ENCODE measurements at places on chromosomes 13 and 19.

DNA sequence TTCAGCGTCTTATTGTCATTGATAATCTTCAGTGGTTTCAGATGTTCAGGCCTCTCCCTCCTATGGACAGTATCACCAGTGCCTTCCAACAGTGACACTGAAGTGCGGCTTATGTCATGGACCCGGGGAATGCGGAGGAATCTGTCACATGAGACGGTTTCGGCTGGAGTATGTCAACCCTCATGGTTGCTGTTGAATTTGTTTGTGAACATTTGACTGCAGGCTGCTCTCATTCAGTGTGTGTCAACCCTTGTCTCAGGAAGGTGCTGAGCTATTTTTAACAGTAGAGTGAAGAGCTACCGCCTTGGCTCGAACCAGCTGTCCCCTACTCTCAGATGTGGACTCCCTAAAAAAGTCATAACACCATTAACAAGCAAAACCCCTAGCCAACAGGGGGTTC, 138.8 kb upstream of the RNF113B start:
- H3K36me3 ChIP-seq = no peaks in the 10 kb centered on the region
- no peak overlapping the region for H3K4me3 ChIP-seq
- H3K27me3 ChIP-seq = no peaks in the 10 kb centered on the region
- H3K4me1 ChIP-seq = peaks cover 26% of the 10 kb centered on the region
- no peak overlapping the region for H3K27ac ChIP-seq

- peaks cover 9% of the 10 kb centered on the region for H3K4me1 ChIP-seq
- no peak for DNase-seq
- no peaks in the 10 kb centered on the region for H3K27me3 ChIP-seq
- peak overlapping the region; percentile 41 for H3K27ac ChIP-seq
Observed at GRCh38 chr19:41327576-41328156, 17.7 kb downstream of the CCDC97 start.

- H3K36me3 ChIP-seq = no peaks in the 10 kb centered on the region
- no peak overlapping the region for H3K27ac ChIP-seq
- H3K27me3 ChIP-seq = no peaks in the 10 kb centered on the region
- H3K4me3 ChIP-seq = no peak overlapping the region
- peaks cover 4% of the 10 kb centered on the region for H3K4me1 ChIP-seq
Observed at GRCh38 chr13:20544201-20544923, 18.7 kb upstream of the CRYL1 start.

DNA sequence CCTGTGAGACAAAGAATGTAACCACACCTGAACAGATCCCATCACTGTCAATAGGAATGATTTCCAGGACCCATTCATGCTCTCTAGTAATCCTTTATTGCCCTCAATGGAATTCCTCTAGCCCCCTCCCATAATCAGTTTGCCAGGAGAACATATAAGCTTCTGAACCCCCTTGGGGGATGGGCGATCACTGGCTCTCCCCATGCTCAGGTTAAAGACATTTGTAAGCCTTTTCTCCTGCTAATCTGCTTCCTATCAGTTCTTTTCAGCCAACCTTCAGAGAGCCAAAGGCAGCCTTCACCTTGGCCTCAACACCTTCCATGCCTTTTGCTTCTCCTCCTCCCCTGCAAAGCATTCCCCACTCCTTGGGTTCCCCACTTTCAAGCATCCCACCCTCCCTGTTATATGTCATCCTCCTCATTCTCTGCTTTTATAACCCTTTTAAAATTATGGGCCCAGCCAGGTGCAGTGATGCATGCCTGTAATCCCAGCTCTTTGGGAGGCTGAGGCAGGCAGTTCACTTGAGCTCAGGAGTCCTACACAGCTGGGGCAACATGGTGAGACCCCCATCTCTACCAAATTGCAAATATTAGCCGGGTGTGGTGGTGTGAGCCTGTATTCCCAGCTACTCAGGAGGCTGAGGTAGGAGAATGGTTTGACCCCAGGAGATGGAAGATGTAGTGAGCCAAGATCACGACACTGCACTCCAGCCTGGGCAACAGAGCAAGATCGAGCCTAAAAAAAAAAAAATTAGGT, 12.4 kb downstream of the DPRX start:
- no peaks in the 10 kb centered on the region for H3K36me3 ChIP-seq
- no peaks in the 10 kb centered on the region for H3K27me3 ChIP-seq
- no peaks in the 10 kb centered on the region for H3K4me1 ChIP-seq
- no peak for DNase-seq
- no peak overlapping the region for H3K27ac ChIP-seq

DNA sequence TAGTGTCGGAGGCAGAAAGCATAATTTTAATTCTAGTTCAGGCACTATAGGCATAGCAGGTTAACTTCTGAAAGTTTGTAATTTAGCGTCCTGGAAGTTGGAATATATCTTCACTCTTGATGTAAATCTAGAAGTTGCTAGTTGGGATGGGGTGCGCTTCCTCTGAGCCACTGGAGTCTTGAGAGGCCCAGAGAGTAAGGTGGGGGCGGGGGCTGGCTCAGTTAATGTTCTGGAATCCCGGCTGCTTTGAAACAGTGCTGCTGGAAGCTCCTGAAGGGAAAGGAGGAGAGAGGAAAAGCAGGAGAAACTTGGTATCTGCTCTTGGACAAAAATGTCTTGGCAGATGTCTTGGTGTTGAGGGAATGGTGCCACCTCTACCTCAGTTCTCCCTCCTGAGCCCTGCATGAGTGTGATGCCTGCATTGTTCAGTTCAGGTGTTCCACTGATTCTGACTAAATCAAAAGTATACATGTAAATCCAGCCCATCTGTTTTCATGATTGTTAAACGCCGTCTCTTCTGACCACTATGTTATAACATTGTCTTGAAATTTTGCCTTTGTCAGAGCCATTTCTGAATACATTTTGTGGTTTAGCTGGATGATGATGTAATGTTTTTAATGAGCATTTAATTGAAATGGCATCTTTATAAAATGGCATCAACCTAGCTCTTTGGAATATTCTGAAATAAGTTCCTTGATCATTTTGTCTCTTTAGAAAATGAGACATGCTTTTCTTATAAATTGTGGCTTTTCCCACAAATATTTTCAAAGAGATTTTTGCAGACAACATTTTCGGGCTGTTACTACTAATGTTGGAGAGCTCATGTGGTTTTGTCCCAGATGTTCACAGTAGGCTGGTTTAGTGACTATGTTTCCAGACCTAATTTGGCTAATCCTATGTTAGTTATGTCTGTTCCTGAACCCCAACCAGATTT, 202.7 kb downstream of the SHISA2 start:
- H3K27ac ChIP-seq = no peak overlapping the region
- H3K4me1 ChIP-seq = no peaks in the 10 kb centered on the region
- peak; percentile 35 for DNase-seq

DNA sequence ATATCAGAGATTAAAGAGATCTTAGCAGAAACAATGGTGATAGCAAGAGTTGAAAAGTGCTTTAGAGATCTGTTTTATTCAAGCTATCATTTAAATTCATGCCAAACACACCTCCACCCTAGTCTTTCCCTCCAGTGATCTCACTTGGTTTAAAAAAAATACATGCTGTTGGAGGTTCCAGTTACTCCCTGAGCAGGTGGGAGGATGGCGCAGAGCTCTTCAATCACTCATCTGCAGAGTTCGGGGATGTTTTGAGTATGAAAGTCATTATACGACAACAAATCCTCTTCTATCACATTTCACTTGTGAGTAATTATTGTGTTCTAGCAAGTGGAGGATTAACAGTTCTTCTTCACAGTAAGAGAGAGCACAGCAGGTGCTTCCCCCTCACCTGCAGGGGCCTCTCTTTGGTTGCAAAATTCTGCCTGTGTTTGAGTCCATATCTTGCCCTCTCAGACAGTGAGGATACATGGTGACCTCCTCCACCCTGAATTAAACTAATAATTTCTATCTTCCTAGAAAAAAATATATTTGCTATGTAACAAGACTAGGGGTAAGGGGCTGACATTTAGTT, 376.7 kb downstream of the LIG4 start:
- H3K27me3 ChIP-seq = no peaks in the 10 kb centered on the region
- no peaks in the 10 kb centered on the region for H3K36me3 ChIP-seq
- H3K27ac ChIP-seq = no peak overlapping the region
- peak; percentile 34 for DNase-seq

DNA sequence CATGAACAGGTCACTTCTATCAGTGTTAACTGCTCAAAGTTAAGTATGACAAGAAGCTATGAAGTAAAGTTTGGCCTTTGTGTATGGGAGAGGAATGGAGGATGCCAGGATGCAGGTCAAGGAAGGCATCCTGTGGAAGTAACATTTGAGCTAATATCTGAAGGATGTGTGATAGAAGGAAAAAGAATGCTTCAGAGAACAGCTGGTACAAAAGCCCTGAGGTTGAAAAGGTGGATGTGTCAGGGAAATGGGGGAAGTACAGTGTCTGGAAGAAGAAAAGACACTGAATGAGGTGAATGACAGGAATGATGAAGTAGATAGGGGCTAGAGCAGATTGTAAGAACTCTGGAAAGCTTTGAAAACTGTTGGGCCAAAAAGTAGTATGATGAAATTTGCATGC, 67.1 kb downstream of the ZNF91 start:
- no peak overlapping the region for H3K27ac ChIP-seq
- H3K4me1 ChIP-seq = no peaks in the 10 kb centered on the region
- H3K4me3 ChIP-seq = no peak overlapping the region
- no peak for DNase-seq
- no peaks in the 10 kb centered on the region for H3K27me3 ChIP-seq

DNA sequence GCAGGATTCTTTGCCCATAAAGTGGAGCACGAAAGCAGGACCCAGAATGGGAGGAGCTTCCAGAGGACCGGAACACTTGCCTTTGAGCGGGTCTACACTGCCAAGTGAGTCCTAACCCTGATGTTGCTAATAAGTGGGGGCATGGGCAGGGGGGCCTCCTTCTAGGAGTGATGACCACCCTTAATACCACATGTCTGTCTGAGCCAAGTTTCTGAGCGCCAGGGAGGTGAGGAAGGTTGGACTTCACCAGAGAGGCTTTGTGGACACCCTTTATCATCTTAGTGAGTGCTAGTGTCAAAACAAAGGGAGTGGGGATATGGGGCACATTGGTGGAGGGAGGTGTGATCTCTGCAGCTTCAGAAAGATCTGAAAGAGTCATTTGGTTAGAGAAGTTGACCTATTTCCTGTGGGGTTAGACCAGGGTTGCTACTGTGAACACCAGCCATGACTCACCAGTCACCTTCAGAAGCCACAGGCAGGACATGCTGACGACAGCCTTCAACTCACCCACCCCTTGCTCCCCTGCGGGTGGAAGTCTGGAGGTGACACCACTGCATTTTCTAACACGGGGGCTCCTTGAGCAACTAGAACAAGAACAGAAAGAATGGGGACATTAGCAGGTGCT, 8.8 kb downstream of the ALOX5AP start:
- H3K4me3 ChIP-seq = no peak overlapping the region
- no peaks in the 10 kb centered on the region for H3K27me3 ChIP-seq
- peak overlapping the region; percentile 2 for H3K27ac ChIP-seq
- H3K36me3 ChIP-seq = no peaks in the 10 kb centered on the region
- DNase-seq = no peak
- H3K4me1 ChIP-seq = peaks cover 19% of the 10 kb centered on the region

DNA sequence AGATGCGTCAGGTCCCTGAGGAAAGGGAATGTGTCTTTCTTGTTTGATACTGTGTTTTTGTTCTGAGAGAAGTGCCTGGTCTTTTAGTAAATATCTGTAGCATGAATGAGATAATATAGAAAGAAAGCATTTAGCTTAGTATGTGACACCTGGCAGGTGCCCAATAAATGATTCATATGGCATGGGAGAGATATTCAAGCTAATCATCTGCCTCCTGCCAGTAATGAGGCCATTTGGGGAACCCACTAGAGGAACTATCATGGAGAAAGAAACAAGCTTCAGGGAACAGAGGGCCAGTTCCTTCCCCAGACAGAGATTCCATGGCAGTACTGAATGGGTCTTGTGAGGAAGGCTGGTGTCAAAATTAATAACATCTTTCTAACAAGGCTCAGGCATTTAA, 603.9 kb downstream of the DCT start:
- no peaks in the 10 kb centered on the region for H3K36me3 ChIP-seq
- no peaks in the 10 kb centered on the region for H3K4me1 ChIP-seq
- H3K4me3 ChIP-seq = no peak overlapping the region
- no peaks in the 10 kb centered on the region for H3K27me3 ChIP-seq
- no peak overlapping the region for H3K27ac ChIP-seq
- no peak for DNase-seq

- no peaks in the 10 kb centered on the region for H3K36me3 ChIP-seq
- DNase-seq = no peak
- H3K27ac ChIP-seq = no peak overlapping the region
- H3K4me3 ChIP-seq = no peak overlapping the region
- no peaks in the 10 kb centered on the region for H3K4me1 ChIP-seq
Observed at GRCh38 chr19:5364674-5365073, 24.1 kb upstream of the PTPRS start.

GRCh38 chr13:59837101-59837500, 326.6 kb downstream of the DIAPH3 start:
- DNase-seq = no peak
- H3K4me1 ChIP-seq = no peaks in the 10 kb centered on the region
- H3K27ac ChIP-seq = no peak overlapping the region
- H3K4me3 ChIP-seq = no peak overlapping the region
- no peaks in the 10 kb centered on the region for H3K27me3 ChIP-seq

DNA sequence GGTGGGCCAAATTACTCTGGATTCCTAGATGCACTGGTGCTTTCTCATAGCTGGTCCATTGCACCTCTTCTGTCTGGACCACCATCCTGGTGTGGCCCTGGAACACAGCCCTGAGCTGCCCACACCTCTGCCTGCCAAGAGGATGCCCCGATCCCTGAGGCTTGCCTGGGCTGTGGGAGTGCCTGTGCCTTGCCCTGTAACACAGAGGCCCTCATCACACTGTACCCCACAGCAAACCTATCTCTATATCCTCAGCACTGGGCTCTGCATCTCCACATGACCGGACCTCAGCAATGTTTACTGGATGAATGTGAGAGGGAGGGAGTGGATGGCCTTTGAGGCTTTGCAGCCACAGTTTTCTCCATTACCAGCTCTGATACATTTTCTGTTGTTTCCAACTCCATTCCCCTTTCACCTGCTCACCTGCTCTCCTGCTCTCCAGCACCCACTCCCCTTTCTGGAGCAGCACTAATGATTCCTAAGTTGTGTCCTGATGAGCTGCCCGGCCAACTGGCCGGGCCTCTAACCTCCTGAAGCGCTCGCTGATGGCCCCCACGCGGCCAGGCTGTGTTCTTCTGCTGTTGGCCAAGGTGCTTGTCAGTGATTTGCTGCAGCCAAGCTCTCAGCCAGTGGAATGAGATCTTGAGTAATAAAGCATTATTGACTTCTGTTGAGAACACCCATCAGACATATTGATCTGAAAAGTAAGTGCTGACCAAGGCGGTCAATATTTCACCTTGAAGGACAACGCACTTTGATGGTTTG, 232.6 kb downstream of the TEX29 start:
- H3K27me3 ChIP-seq = no peaks in the 10 kb centered on the region
- no peaks in the 10 kb centered on the region for H3K4me1 ChIP-seq
- H3K36me3 ChIP-seq = no peaks in the 10 kb centered on the region
- DNase-seq = no peak
- no peak overlapping the region for H3K27ac ChIP-seq

GRCh38 chr19:32677657-32678056, 2.0 kb downstream of the RGS9BP start:
- DNase-seq = peak; percentile 65
- peak overlapping the region; percentile 27 for H3K27ac ChIP-seq
- peaks cover 17% of the 10 kb centered on the region for H3K4me1 ChIP-seq
- H3K27me3 ChIP-seq = peaks cover 9% of the 10 kb centered on the region

DNA sequence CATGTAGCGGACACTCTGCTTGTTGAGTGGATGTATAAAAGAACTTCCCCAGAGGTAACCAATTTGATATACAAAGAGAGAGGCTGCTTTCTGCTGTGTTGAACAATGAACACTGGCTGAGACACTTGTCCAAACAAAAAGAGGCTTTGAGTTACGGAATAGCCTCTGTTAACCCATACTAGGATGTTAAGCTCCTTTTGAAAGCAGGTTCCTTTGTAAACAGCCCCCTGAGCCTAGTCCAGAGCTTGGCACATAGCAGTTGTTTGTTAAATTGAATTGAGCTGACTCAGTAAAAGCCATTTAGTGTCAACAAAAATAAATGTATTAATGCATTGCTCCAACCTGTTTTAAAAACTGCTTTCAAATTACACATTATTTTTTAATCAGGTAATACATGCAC, 200.1 kb downstream of the MZT1 start:
- H3K4me3 ChIP-seq = no peak overlapping the region
- DNase-seq = no peak
- H3K27ac ChIP-seq = no peak overlapping the region
